Fibroblast of lung (primary cell): ENCODE measurements at places on chromosomes 11 and 22.

DNA sequence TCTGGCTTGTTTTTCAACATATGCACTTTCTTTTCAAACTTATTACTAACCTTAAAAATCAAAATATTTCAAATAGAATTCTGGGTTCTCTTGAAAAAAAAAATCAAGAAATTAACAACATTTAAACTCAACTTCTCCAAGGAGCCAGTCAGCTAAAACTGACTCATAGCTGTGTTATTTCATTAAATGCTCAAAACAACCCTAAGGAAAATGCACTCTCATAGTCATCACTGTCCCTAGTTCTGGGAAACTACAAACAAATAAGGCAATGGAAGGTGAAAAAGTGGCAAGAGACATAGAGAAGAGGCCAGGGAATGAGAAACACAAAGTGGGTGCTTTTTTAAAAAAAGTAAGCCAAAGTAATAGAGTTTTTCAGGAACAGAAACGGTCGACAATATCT is 4.1 kb upstream of the ARHGAP20 start:
- DNase-seq, result peak; percentile 55

- DNase-seq, result no peak
These were observed 47.2 kb upstream of the BLID start for GRCh38 chr11:122163053-122163819.

DNA sequence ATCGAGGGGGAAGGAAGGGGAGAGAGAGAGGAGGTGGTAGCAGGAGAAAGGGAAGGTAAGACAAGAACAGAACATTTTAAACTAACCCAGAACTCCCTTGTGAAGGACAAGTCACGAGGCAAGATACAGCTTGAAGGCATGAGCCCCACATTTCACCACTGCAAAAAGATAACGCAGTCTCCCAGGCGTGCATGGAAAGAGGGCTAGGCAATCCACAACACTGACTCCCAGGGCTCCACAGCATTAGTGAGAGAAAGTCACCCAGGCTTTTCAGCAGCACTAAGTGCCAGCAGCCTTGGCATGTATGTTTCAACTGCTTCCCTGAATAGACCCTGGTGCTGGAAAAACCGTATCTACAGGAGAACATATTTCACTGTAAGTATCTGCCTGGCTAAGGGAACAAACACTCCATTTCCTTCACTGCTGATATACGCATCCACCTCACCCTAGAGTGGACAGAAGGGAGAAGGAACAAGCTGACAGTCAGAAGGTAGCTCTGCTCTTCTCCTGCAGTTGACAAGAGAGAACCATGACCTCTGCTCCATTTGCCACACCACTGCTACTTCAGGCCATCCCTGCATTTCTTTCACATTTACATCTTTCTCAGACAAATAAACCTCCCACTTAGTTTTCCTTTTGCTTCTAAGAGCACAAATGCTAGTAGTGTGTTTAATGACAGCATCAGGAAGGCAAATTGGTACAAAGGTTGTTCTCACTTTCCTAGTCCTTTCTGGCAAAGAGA is 87.9 kb downstream of the AMBRA1 start:
- DNase-seq, result no peak

GRCh38 chr11:111438846-111439520 is 59.9 kb upstream of the POU2AF1 start:
- DNase-seq, result no peak

GRCh38 chr11:125111343-125112207 is at the start of gene TMEM218:
TMEM218 (minus strand) TSS chr11:125111626; CDS start chr11:125102241, 9,385 bp downstream.
- DNase-seq, result peak; percentile 99

GRCh38 chr22:41525450-41526225 is 18.6 kb downstream of the POLR3H start:
- no peak for DNase-seq
